Memory B cell (primary cell): ENCODE measurements at places on chromosomes 1 and 21.

- peaks cover 12% of the 10 kb centered on the region for H3K27me3 ChIP-seq
- no peak overlapping the region for H3K27ac ChIP-seq
- peaks cover 2% of the 10 kb centered on the region for H3K36me3 ChIP-seq
- H3K4me3 ChIP-seq = no peak overlapping the region
- no peaks in the 10 kb centered on the region for H3K4me1 ChIP-seq
These were observed 4.5 kb downstream of the PLA2G2A start for GRCh38 chr1:19974822-19975416.

DNA sequence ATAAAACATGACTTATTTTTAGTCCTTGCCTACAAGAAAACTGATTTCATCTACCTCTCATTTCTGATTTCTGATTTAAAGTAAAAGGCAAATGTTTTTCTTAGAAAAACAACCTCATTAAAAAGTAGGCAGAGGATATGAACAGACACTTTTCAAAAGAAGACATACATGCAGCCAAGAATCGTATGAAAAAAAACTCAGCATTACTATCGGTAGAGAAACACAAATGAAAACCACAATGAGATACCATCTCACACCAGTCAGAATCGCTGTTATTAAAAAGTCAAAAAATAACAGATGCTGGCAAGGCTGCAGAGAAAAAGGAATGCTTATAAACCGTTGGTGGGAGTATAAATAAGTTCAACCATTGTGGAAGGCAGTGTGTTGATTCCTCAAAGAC lies 16.2 kb downstream of the ODR4 start:
- H3K4me3 ChIP-seq = no peak overlapping the region
- H3K36me3 ChIP-seq = peaks cover 22% of the 10 kb centered on the region
- no peak for DNase-seq
- no peaks in the 10 kb centered on the region for H3K4me1 ChIP-seq

DNA sequence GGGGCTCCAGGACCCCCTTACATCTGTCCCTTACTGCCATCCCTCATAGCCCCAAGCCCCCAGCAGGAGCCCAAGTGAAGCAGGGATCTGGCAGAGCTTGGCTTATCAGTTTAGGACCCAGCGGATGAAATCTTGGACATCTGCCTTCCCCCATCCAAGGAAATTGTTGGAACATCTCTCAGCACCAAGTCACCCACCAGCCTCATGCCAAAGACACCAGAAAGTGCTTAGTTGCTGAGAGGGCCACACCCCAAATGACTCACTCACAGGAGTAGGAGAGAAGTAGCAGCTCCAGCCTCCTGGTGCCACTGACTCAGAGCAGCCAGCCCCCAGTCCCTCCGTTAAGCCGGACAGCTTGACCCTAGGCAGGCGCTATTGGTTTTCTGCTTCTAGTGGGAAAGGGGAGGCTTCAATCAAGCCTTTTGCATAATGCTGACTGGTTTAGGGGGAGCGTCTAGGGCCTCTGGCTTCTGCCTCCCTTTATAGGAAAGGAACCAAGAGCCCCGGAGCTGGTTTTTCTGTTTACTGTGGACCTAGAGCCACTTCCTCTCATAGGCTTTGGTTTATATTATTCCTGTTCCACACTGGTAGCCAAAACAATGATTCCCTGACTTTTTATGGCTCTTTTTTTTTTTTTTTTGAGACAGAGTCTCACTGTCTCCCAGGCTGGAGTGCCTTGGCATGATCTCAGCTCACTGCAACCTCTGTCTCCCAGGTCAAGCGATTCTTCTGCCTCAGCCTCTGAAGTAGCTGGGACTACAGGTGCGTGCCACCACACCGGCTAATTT lies 114.2 kb upstream of the IPO9 start:
- no peak for DNase-seq
- no peak overlapping the region for H3K27ac ChIP-seq
- peaks cover 3% of the 10 kb centered on the region for H3K27me3 ChIP-seq
- H3K36me3 ChIP-seq = peaks cover 3% of the 10 kb centered on the region

GRCh38 chr21:45145146-45145545 lies 70.8 kb downstream of the ADARB1 start:
- DNase-seq = no peak

GRCh38 chr1:86502721-86503405 lies 34.1 kb downstream of the CLCA1 start:
- peaks cover 10% of the 10 kb centered on the region for H3K4me1 ChIP-seq
- H3K36me3 ChIP-seq = no peaks in the 10 kb centered on the region
- H3K27ac ChIP-seq = no peak overlapping the region
- no peak for DNase-seq

DNA sequence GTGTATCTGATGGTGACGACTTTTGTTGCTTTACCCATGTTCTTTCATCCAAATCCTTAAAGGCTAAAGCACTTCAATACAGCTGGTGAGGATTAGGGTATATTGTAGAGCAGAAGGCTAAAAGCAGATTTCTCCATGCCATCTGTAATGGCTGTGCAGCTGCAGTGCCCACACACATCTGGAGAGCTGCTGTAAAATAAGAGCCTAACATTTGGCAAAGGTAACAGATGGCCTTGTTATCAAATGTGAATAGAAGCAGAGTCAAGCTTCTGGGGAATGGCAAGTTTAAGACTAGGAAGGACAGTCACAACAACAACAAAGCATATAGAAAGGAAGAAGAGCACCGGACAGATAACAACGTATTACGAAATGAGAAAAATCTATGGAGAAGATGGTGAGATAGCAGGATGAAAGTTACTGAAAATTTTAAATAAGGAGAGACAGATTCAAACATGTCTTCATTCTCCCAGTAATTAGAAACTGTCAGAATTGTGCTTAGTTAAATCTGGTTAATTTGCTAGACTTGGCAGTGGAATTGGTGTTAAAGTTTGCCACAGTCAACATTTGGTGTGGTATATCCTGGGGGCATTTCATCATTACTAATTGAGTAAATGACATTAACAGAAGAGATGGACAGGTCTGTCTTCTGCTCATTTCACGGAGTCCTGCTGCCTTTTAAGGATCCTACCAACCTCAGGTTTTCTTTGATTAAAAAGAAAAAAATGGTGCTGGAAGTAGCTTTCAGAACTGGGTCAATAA lies 1093.2 kb downstream of the ADGRL2 start:
- DNase-seq = no peak
- no peaks in the 10 kb centered on the region for H3K36me3 ChIP-seq
- H3K27ac ChIP-seq = no peak overlapping the region
- H3K4me1 ChIP-seq = no peaks in the 10 kb centered on the region
- H3K27me3 ChIP-seq = no peaks in the 10 kb centered on the region
- H3K4me3 ChIP-seq = no peak overlapping the region
